ENCODE measurements at places on chromosomes 3 and 15. TPM values are rescaled to one million over a fixed set of nuclear protein-coding genes. Genes with fewer than 3 reads are reported as not detected.

Gene SOX14
- not detected for total RNA-seq

GRCh38 chr3:168864107-168865021, 768.6 kb upstream of the GOLIM4 start:
- DNase-seq = peak; percentile 22

- DNase-seq = no peak
Measured at GRCh38 chr3:50160561-50160983, 5.4 kb downstream of the SEMA3F start.

- no peak for DNase-seq
Measured at GRCh38 chr15:45586601-45587094, 531 bp upstream of the BLOC1S6 start.

GRCh38 chr3:184584464-184584891, 22.9 kb downstream of the EPHB3 start:
- no peak for DNase-seq

DNA sequence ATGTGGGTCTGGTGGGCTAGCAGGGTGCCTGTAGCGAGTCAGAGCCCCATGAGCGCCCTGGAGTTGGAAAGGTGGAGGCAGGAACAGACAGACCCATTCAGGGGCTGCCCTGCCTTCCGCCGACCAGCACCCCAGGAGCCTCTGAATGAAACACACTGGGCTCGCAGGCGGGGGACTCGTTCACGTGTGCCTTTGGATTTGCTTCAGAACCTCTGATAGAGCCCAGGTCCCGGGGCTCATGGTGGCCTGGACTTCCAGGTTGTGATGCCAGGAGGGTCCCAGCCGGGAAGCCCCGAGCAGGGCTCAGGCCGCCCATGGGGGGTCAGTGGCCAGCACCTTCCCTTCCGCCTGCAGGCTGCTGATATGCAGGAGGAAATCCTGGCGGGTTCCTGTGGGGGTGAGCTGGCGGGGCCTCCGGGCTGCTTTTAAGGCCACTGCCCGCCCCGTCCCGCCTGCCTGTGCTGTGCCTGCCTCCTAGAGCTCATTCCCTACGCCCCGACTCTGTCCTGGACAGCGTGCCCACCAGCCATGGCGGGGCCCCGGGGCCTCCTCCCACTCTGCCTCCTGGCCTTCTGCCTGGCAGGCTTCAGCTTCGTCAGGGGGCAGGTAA, at the start of gene STAB1:
STAB1 (plus strand) TSS at position 453 of the 610 bp plus-strand sequence; CDS start at position 529, 76 bp downstream.
- no peak for DNase-seq

Gene DPP8
- total RNA-seq = 30.0 TPM

GRCh38 chr3:108006881-108007331, 83.9 kb downstream of the CD47 start:
- DNase-seq = no peak

- DNase-seq = no peak
Measured at GRCh38 chr3:146865175-146865755, 260.1 kb upstream of the PLSCR5 start.

DNA sequence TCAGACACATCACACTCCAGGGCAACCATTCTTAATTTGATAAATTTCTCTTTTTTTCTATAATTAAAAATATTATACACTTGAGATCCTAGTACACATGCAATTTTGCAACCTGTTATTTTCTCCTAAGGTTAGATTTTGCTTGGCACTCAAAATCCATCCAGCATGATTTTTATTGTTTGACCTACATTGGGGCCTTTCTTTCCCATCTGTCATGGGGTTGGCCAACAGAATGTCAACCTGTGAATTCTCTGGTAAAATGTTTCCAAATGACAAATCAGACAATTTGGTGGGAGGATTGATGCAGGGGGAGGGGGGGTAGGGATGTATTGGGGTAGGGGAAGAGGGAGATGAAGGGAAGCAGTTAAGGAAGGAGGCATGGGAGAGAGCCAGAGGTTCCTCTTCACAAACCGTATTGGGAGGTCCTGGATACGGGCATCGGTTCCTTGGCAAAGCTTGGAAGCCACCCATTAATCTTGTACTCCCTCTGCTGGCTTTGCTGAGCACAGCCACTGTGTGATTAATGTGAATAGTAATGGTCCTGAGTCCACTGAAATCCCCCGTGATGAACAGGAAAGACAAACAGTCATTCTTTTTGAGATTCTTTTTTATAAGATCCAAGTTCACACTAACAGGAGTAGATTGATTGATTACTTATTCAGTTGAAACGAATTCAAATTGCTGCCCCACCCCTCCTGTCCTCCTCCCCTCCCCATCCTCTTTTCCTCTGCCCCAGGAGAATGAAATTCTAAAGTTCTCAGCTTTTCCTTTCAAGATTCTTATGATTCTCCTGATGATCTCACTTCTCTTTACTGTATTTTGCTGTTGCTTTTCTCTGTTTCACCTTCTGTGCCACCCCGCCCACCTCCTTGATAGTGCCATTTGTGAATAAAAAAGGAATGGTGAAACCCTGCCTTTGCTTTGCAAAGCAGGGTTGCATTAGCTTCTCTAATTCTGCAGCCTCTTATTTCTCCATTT, 82.2 kb upstream of the SLC25A26 start:
- DNase-seq = peak; percentile 58

DNA sequence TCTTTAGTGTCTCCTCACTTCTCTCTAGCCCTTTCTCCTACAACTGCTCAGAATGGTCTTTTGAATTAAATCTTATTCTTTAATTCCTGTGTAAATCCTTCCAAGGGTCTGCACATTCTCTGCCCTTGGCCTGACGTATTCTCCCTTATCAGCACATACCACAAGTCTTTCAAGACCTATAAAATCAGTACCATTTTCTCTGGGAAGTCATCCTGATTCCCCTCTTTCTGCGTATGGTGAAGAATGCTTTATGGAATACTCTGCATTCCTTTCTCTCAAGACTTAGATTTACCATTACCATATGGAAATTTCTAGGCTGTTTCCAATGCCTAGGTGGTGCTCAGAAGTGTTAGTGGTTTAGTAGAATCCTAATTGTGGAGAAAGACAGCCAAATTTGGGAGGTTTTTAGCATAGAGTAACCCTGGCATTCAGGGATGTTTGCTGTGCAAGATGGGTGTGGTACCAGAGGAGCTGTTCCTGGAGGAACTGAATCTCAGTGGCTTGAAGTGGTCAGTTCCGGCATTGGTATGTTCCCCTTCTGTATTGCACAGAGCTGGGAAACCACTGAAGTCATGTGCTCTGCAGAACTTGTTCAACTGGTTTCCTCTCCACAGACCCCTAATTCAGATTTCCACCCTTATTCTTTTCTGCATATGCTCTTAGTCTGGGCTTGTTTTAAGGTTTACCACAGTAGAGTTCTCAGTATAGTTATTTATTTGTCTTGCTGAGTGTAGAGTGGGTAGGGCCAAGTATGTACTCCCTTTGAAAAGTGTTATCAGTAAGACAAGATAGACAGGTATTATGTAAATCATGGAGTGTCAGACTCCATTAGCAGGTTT, 24.5 kb downstream of the IQGAP1 start:
- peak; percentile 67 for DNase-seq

GRCh38 chr3:15462451-15462850, 35.1 kb downstream of the EAF1 start:
- DNase-seq = no peak

Gene SI
- total RNA-seq = 0.03 TPM

DNA sequence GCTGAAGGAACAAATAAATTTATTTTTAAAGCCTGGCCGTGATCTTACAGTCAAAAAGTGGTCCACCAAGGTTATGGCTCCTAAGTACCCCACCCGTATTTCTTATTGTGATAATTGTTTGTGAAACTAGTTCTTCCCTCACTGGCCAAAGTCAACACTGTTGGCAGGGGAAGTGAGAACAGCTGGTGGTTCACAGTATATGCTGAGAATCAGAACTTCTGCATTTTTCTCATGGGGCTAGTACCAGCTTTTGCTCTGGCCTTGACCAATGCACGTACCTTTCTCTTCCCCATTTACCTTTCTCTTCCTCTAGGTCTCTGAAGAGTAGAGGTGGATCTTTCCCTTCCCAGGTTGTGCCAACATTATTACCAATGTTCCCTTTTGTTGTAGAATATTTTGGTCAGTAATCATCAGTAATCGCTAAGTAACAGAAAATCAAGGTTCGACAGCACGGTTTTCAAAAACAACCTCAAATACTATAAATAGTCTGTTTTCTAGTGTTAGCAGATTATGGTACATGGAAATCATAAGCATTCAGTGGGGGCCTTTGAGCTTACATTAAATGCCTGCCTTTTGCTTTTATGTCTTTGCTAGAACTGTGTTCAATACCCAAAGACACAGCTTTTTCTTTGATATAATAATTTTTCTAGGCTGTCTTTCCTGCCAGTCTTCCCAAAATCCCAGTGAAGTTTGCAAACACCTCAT, 268.0 kb downstream of the LPP start:
- no peak for DNase-seq

DNA sequence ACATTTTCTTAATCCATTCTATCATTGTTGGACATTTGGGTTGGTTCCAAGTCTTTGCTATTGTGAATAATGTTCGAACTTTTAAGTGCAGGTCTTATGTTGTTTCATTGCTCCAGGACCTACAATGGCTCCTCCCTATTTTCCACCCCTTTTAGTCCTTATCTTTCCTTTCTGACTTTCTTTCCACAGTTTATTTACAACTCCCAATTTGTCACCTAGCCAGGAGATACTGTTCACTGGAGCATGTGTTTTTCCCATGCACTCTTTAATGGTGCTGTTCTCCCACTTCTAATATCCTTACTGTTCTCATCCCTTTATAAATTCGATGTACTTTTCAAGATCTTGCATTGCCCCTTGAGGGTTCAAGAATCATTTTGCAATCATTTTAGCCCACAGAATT, 290.0 kb downstream of the WDR72 start:
- DNase-seq = no peak

Gene LDHAL6B
- total RNA-seq = not detected

GRCh38 chr15:68098465-68098864, 44.4 kb downstream of the PIAS1 start:
- no peak for DNase-seq

Gene XXYLT1
- total RNA-seq = 8.8 TPM

DNA sequence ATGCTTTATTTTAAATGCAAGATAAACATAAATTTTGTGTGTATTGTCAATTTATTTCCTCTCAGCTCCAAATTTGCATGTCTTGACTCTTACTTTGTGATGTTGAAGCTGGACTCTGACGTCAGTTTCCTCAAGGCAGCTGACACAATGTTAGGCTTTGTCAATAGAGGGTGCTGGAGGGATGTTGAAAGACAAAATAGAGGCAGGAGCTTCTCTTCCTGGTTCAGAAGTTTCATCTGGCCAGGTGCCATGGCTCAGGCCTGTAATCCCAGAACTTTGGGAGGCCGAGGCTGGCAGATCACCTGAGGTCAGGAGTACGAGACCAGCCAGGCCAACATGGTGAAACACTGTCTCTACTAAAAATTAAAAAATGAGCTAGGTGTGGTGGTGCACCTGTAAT, 408.6 kb downstream of the GBE1 start:
- DNase-seq = no peak

DNA sequence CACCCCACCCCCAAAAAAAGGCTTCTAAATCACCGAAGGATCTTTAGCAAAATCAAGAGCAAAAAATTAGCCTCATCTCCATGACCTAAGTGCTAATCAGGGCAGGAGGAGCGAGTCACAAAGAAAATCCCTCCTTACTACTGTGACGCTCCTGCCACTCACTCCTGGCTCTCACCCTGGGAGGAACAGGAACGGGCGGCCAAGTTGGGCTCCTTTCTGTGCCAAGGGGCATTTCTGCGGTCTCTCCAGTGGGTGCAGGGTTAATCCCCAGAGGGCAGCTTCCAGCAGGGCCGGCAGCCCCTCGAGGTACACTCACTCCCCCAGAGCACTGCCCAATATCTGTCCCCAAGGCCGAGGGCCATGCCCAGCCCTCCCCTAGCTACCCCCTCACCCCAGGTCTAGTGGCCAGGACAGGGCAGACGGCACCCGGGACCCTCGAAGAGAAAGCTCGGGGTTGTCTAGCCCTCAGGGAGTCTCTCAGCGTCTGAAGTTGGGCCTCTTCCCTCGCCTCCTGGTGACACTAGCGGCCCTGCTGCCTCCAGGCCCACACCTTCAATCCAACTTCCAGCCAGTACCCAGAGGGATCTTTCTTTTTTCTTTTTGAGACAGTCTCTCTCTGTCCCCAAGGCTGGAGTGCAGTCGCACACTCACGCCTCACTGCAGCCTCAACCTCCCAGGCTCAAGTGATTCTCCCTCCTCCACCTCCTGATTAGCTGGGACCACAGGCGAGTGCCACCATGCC, 706 bp downstream of the CAV3 start:
- DNase-seq = no peak

- no peak for DNase-seq
Measured at GRCh38 chr3:58485801-58486435, 6.0 kb upstream of the KCTD6 start.

DNA sequence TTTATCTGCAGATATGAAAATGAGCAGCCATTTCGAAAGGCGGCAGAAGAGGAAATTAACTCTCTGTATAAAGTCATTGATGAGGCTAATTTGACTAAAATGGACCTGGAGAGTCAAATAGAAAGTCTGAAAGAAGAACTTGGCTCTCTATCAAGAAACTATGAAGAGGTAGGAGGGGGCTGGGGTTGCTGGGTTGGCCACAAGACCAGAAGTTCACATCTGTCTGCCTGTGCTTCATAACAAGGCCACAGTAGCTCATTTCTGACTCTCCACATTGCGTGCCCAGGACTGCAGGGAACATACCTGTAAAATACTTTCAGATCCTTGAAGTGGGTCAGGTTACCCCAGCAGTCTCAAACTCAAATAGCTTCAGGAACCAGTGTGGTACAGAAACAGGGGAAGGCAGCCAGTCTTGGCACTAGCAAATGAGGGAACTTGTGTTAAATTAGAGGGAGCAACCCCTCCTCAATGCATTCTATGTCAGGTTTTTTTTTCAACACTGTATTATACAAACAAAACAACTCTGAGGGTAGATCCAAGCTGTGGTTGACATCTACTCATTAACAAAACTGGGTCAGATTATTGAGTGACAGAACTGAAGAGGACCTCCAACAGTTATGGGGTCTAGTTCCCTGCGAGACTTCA, 48.7 kb downstream of the BFSP2 start:
- DNase-seq = no peak

Gene FMN1
- 18.2 TPM for total RNA-seq

GRCh38 chr3:66398228-66399025, 102.4 kb downstream of the LRIG1 start:
- no peak for DNase-seq

DNA sequence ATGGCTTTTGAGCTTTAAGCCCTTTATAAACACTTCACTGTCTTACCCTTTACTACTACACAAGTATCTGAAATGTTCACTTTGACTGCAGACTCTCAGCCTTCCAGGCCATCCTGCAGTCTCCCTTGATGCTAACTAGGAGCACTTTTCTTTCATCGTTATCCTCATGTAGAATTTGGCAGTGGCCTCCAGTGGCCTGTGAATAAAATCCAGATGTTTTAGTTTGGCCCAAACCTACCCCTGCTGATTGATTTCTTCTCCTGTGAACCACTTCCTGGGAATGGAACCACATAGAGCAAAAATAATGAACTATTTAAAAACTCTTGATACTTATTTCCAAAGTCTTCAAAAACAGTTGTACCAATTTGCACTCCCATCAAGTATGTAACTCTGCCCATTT, 271.9 kb downstream of the FEZF2 start:
- DNase-seq = no peak

GRCh38 chr3:146037697-146038096, 123.3 kb downstream of the PLOD2 start:
- DNase-seq = no peak

Gene NRROS
- total RNA-seq = 6.4 TPM

Gene CFAP91
- total RNA-seq = 6.7 TPM

Gene GPR87
- not detected for total RNA-seq

Gene RPP25
- 24.1 TPM for total RNA-seq

All from mucosa of gallbladder (tissue), 1 donor.